Muscle of leg (tissue), 16 donors: ENCODE measurements at places on chromosomes 7 and 10.

- DNase-seq: no peak
Measured at GRCh38 chr7:82599895-82600294, 156.3 kb upstream of the CACNA2D1 start.

DNA sequence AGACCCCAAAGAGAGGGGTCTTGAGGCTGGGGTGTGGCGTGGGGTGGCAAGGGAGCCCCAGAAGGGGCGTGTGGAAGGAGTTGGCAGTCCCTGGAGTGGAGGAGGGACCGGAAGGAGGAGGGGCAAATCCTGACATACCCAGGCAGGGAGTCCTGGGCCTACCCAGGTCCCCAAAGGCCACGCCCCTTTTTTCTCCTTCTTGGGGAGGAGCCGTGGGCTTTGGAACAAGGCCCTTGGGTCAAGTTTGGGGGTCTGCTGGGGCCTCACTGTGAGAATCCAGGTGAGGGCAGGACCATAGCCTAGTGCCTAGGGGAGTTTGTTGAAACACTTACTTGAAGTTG lies 1.2 kb upstream of the SMARCD3 start:
- DNase-seq: peak; percentile 84

- DNase-seq: no peak
Measured at GRCh38 chr10:82294874-82295378, 419.9 kb downstream of the NRG3 start.

GRCh38 chr10:87668324-87669074 lies 8.8 kb downstream of the PAPSS2 start:
- peak; percentile 42 for DNase-seq

GRCh38 chr10:118116715-118117449 lies 70.1 kb upstream of the RAB11FIP2 start:
- DNase-seq: no peak

GRCh38 chr7:108026647-108027046 lies 23.7 kb upstream of the LAMB1 start:
- peak; percentile 30 for DNase-seq

DNA sequence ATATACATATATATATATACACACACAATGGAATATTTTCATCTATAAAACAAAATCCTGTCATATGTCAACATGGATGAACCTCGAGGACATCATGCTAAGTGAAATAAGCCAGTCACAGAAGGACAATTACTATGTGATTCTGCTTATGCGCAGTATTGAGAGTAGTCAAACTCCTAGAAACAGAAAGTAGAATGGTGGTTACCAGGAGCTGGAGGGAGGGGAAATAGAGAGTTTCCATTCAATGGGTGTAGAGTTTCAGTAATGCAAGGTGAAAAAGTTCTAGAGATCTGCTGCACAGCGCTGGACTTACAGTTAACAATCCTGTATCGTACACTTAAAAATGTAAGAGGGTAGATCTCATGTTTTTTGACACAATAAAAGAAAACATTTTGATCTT lies 181.9 kb downstream of the CDCA7L start:
- DNase-seq: no peak

DNA sequence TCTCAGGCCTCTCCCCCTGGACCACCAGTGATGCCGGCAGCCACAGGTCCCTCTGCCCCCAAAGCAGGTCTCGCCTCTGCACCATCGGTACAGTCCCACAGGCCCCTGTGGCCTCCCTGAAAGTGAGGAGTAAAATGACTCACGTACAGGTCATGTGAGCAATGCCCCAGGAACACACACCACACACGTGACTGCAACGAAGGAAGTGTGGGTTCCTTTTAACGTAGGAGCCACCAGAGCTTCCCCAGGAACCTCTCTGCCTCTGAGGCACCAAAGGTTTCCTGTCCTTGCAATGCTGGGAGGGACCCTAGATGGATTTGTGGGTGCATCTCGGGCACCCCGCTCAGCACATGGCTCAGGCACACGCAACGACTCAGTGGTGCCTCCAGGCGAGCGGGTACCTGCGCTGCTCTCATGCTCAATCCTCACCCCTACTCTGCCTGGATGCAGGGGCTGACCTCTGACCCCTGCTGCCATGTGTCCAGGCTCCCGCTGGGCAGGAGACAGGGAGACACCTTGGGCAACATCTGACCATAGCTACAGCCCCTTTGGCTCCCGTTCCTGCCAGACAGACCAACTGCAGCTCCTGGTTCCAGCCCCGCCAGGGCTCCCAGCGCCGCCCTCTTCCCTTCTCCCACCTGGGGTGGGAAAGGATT lies 120.7 kb downstream of the PRKAG2 start:
- DNase-seq: no peak

DNA sequence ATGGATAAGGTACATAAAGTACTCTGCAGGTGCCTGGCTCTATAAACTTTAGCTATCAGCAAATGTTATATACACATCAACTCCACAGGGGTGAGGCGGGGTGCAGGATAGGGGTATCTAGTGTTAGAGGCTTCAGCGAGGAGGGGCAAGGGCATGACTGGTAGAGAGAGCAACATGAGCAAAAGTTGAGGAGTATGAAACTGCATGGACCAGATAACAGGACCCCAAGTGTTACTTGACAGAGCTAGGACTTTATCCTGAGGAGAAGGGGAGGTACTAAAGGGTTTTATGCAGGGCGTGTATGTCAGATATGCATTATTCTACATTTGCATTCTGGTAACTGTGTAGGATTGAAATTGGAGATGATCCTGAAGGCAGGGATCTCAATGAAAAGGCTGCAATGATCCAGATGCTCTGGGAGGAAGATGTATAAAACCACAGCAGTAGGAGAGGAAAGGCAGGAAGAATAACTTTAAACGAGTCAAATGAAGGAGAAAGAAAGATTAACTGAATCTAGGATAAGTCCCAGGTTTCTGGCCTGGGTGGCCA lies 109.8 kb upstream of the FAM133B start:
- no peak for DNase-seq

- peak; percentile 80 for DNase-seq
Measured at GRCh38 chr7:121003986-121004685, 15.6 kb downstream of the CPED1 start.
